ENCODE measurements at places on chromosomes 3 and 15.

- DNase-seq: no peak
Observed at GRCh38 chr3:135792858-135793475, 172.6 kb upstream of the PPP2R3A start.

- DNase-seq: no peak
Observed at GRCh38 chr3:120636795-120637401, 40.8 kb downstream of the NDUFB4 start.

DNA sequence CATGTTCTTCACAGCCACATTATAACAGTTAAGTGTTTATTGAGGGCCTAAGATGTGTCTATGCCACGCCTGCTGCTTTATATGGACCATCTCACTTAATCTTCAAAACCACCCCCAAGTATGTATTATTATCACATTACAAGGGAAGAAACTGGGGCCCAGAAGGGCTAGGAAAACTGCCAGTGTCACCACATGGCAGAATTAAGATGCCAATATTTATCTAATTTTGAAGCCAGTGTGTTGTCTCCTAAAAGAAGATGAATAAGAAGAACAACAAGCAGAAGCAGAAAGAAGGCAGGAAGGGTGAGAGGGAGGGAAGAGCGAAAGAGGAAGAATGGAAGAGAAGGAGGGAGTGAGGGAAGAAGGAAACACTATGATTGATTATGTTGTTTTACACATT is 491.3 kb upstream of the IL12A start:
- no peak for DNase-seq

DNA sequence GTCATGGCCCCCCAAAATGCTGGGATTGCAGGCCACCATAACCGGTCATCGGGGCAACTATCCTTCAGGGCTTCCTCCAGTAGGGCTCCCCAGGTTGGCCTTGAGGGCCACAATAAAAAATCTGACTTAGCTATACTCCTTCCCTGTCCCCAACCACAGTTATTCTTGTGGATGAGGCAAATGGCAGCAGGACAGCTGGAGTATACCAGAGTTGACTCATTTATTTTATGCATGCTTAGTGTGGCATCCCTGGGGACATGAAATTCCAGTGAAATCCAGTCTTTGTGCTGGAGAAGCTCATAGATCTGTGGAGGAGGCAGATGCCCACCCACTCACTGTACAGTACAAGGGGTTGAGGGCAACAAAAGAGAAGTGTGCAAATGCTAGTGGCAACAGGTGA is 109.5 kb downstream of the RORA start:
- no peak for DNase-seq

DNA sequence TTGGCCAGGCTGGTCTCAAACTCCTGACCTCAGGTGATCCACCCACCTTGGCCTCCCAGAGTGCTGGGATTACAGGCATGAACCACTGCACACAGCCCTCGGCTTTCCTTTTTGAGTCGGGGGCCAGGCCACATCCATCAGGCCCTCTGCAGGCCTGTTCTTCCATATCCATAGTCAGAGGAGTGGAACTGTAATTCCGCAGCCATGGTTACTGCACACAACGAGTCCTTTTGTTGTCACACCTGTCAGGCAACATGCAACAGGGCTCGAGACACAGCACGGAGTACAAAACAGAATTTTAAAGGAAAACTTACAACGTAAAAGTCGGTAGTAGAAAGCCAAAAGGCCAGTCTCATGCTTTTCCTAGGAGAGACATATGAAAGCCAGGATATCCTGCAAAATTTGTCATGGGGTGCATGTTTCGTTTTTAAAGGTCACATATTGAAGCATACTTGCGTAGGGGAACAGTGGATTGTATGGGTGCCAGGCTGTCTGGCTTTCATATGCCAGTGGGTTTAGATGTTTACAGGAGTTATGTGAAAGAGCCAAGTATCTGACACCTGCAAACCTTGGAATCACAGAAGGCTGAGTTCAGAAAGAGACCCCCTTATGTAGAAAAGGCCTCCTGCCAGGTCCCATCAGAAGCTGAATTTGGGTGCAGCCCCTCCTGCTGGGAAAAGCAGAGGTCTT is 63.2 kb upstream of the LPP start:
- DNase-seq: no peak

DNA sequence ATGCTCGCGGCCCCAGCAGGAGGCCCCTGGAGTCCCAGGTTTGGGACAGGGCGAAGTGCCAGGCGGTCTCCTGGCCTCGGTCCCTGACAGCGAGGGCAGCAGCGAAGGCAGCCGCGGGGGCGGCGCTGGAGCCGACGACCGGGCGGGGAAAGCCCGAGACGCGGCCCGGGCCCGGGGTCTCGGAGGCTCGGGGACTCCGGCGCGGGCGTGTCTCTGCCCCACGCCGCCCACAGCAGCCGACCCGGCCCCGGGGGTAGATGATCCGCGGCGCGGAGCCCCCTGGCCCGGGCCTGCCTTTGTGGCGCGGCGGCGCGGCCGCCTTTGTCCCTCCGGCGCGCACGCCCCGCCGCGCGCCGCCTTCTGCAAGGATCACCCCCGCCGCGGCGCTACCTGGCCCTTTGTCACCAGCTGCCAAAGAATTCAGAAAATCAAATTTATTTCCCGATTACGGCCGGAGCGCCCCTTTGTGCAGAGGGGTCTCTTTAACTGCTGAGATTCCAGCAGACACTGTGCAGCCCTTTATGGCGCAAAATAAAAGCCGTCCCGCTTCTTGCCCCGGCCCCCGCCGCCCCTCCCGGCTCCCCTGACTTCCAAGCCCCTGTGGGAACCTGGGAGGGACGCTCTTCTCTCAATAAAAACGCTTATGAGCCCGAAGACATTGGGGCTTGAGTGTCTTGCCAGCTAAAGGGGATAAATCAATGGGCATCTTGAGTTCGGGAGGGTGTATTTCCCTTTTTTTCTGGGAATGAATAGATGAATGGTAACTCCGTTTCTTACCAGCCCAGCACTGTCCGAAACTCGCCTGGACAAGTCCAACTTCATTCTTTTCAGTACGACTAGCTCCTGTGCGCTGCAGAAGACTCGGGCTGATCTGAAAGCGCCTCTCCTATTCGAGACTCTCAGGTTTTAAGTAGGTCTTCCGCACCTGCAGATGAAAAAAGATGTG is 68.4 kb downstream of the HES1 start:
- no peak for DNase-seq

- DNase-seq: no peak
Observed at GRCh38 chr3:56792193-56792592, 9.6 kb downstream of the ARHGEF3 start.

GRCh38 chr15:79129235-79129634 is 38.7 kb upstream of the RASGRF1 start:
- DNase-seq: no peak

DNA sequence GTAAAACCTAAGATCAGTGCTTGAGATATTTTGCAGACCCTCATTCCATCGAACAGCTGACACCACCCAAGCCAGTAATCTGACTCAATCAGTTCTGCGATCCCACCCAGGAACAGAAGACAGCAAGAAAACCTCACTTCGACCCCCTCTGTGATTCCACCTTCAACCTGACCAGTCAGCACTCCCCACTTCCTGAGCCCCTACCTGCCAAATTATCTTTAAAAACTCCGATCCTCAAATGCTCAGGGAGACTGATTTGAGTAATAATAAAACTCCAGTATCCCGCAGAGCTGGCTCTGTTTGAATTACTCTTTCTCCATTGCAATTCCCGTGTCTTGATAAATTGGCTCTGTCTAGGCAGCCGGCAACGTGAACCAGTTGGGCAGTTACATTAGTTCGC is 25.7 kb upstream of the CLDN16 start:
- DNase-seq: no peak

- DNase-seq: no peak
Observed at GRCh38 chr3:42751609-42752008, 21.4 kb downstream of the CCDC13 start.

GRCh38 chr3:30273304-30274072 is 332.9 kb upstream of the TGFBR2 start:
- DNase-seq: no peak

GRCh38 chr15:68343579-68344225 is 66.2 kb downstream of the FEM1B start:
- DNase-seq: no peak

Measured in brain microvascular endothelial cell (primary cell).